ENCODE measurements at places on chromosomes 13 and 19. TPM values are rescaled to one million over a fixed set of nuclear protein-coding genes. Genes with fewer than 3 reads are reported as not detected.

The ATCAY gene
- total RNA-seq: not detected

The RNF225 gene
- total RNA-seq: under 0.01 TPM

GRCh38 chr13:78910147-78910546 is 251.2 kb upstream of the OBI1 start:
- no peak for DNase-seq

DNA sequence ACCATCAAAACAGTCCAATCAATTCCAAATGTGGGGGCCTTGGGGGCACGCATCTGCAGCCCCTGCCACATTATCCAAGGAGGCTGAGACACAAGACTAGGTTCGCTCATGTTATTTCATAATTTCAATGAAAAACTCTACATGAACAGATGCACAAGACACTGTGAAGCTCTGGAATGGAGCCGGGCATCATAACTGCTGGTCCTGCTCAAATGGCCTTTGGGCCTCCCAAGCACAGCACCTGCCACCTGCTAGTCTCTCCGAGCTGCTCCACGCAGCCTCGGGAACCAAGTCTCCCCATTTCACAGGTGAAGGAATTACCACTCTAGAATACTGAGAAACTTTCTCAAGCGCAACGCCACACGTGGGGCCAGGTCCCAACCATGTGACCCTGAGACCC is 16.9 kb downstream of the CARS2 start:
- no peak for DNase-seq

- DNase-seq: no peak
Observed at GRCh38 chr19:35206379-35206778, 22.2 kb downstream of the FAM187B start.

The FGF14 gene
- 7.8 TPM for total RNA-seq

The DIAPH3 gene
- total RNA-seq: 1.8 TPM

- no peak for DNase-seq
Observed at GRCh38 chr19:58479736-58480480, 3.8 kb downstream of the ZNF446 start.

DNA sequence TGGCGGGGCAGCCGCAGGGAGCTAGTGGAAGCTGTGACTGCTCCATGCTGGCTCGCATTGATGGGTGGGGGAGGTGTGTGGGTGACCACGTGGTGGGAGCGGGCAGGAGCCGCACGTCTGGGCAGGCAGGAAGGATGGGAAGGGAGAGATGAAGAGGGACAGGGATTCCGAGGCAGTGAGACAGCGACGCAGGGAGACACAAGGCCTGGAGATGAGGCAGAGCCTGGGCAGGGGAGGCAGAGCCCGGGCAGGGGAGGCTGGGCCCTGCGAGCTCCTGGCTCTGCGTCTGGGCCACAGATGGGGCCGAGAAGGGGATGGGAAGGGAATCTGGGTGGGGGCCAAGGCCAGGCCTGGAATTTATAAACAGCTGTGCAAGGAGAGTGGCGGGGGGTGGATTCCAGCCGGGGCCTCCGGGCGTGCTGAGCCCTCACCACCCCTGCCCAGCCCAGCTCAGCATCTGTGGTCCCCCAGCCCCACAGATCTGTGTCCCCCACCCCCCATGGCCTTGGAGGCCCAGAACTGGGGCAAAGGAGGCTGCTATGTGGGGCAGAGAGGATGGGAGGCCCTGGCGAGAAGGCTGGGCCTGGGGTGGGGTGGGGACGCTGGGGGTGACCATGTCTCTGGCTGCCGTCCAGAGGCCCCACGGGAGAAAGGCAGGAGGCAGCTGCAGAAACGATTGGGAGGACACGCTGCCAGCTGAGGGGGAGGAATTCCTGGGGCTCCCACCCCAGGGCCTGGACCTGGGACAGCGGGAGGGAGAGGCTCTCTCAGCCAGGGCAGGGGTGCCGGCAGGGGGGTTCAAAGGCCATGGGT is 6.0 kb downstream of the EHD2 start:
- peak; percentile 98 for DNase-seq

The TNFRSF19 gene
- total RNA-seq: 214 TPM

The SLAIN1 gene
- total RNA-seq: 1.3 TPM

GRCh38 chr19:12623361-12624031 is 12.8 kb downstream of the ZNF791 start:
- no peak for DNase-seq

The SEMA6B gene
- total RNA-seq: under 0.01 TPM

DNA sequence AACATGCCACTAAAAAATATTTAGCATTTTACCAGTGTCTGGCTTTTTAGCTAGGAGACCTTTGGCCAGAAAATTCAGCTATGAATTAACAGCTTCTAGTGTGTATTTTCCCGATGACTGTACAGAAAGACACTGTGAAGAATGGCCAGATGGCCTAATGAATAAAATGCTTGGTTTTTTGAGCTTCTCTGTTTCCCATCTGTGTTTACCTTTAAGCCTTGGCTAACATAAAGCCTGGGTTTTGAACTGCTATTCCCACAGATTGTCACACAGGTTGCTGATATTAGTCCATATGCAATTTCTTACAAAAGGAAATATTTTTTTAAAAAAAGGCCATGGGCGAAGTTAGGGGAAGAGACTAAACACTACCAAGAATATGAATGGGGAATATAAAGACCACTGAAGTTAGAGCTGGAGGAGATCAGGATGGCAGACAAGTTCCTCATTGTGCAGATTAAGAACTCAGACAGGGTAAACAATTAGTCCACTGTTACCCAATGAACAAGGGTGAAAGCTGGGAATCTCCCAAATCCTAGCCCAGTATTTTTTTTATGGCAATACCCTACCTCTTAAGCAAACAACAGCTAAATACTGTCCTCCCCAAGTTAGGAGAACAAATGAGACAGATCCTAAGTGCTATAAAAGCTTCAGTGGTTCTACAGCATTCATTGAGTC is 95.1 kb downstream of the DCT start:
- peak; percentile 10 for DNase-seq

- DNase-seq: no peak
Observed at GRCh38 chr19:7636691-7637373, at the start of gene STXBP2. TSS of gene STXBP2 (plus strand) at chr19:7637110. CDS start at chr19:7637150, 40 bp downstream.

The KLHL1 gene
- not detected for total RNA-seq

The SIRT6 gene
- total RNA-seq: 9.2 TPM

The SPACA4 gene
- total RNA-seq: not detected

DNA sequence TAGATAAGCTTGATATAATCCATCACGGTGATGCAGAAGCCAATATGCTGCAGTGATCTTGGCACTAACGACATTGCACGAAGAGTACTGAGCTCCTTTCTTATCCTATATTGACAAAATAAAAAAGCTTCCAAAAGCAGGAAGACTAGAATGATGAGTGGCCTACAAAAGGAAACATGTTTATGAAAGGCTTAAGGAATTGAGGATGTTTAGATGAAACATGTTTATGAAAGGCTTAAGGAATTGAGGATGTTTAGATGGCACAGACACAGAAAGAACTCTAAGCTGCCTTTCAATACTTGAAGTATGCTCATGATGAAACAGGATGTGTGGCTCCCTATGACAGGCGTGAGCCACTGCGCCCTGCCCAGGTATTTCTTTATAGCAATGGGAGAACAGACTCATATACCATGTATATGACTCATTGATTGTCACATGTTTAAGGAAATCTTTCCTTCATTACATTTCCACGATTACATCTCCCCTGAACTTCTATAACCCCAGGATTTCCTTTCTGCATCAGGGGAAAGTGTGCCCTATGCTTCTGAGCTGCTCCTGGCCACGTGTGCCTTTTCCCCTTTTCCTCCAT is 690.8 kb upstream of the ARGLU1 start:
- DNase-seq: peak; percentile 16

DNA sequence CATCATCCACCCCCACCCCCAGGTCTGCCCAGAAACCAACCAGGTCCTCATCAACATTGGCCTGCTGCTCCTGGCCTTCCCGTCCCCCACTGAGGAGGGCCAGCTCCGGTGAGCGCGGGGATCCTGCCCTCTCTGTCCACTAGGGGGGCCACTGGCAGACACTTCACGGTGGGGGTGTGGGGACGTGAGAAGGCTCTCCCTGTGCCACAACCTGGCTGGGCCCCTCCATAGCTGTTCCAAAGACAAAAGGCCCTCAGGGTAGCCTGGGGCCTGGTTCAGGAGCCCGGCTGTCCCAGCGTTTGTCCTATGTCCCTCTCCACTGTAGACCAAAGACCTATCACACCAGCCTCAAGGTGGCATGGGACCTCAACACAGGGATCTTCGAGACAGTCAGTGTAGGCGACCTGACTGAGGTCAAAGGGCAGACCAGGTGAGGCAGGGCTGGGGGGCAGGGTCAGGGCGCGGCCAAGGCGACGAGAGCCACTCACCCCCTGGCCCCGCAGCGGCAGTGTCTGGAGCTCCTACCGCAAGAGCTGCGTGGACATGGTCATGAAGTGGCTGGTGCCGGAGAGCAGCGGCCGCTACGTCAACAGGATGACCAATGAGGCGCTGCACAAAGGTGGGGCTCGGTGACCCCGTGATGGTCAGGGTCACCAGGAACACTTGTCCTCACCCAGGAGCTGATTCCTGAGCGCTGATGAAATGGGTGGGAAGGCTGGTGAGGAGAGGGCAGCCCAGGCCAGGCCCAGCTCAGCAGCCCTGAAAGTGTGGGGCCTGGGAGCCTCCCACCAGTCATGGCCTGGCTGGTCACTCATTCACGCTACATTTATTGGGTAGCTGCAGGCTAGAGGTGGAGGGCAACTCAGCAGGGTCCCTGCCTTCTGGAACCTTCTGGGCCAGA is 7.9 kb downstream of the DCAF15 start:
- DNase-seq: no peak

Measured in fibroblast of lung (primary cell).